Fibroblast of skin of back (primary cell): ENCODE measurements at places on chromosomes 7 and 10.
A peak's percentile ranks its signal among the peaks of the same experiment; 100 is the strongest.

DNA sequence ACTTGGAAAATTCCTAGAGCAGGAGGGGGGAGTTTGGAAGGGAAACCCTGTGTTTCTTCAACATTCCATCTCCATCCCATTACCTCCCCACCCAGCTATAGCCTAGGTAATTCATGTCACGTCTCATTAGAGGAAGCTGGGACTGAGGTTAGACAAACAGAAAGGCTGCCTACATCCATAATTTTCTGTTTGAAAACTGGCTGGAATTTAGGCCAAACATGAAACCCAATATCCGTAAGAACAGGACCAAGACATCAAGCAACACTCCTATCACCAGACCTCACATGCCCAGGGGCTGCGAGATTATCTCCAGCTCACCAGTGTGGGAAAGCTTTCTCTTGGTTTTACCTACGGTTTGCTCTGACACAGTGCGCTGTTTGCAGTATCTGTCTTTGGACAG lies 316.3 kb downstream of the FRMD4A start:
- DNase-seq, result no peak

DNA sequence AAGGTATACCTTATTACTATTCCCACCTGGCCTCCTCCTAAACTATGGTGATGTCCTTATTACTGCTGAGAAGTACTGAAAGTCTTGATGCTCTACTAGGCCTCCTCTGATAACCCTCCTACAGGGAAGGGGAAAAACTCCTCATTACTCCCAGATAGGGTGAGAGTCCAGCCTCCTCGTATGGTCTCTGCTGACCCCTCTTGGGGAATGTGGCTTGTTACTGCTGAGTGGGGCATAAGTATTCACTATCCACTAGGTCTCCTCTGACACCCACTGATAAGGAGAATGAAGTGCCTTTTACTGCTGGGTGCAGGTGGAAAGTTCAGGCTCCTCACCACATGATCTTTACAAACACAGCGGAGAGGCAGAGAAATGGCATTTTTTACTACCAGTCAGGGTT lies 222.9 kb downstream of the CHRM2 start:
- DNase-seq, result peak; percentile 45

DNA sequence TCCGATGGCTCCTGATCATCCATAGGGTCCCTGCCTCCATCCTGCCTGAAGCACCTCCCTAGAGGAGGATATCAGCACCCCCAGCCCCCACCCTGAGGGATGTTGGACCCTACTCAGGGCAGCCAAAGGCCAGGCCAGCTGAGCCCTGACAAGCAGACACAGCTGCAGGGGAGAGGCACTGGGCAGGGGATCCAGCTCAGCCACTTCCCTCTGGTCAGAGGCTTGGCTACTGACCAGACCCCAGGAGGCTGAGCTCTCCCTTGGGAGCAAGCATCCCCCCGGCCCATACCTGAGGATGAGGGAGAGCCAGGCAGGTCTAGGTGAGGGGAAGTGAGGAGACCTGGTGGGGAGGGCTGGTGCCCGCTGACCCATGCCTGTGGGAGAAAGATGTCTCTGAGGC lies 6.6 kb downstream of the LDB3 start:
- no peak for DNase-seq

DNA sequence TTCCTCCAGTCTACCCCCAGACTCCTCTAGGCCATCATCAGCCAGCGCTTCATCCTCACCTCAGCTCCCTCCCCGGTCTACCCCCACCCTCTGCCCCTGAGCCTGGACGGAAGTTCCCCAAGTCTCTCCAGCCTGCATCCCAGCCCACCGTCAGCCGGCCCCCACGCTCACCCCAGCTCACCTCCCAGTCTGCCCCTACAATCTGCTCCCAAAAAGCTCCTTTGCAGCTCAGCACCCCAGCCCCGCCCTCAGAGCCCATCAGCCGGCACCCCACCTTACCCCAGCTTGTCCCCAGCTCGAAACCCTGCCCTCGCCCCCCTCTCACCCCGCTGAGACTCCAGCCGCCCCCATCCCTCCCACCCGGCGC lies 322 bp upstream of the RAMP3 start:
- no peak for DNase-seq

DNA sequence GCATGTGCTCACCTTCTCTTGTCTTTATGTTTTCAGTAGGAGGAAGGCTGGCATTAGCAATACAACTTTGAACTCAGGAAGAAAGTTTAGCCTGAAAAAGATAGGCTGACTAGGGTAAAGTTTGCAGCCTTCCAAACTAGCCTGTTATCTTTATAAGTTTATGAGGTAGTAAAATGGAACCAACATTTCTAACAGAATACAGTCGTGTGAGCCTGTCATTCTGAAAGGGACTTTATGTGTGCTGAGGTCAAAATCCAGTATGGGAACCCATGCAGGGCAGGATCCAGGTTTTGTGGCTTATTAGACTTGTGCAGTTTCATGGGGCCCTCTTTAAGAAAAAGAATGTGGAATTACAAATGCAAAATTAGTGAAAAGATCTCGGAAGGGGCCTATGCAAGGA lies 201.0 kb upstream of the PRPS1L1 start:
- DNase-seq, result no peak

- DNase-seq, result peak; percentile 61
Measured at GRCh38 chr10:28796606-28797512, 119.5 kb downstream of the BAMBI start.

- DNase-seq, result no peak
Measured at GRCh38 chr10:23834091-23834490, 374.8 kb upstream of the KIAA1217 start.
